Activated naive CD4-positive, alpha-beta T cell (primary cell): ENCODE measurements at places on chromosomes 12 and 14.

DNA sequence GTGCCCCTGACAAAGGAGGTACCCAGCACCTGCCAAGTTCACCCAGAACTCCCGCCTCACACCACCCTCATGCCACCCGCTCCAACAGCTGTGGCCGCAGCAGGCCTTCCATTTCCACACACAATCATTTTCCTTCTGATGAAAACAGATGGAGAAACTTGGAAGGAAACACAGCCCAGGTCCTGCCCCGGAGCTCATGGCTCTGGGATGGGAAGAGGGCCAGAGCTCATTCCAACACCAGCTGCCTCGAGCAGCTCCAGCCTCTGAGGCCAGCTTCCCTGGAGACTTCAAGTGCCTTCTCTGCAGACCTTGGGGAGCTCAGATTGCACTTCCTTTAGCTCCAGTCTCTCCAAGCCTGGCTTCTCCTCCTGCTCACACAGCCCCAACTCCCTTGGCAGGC, 55.1 kb upstream of the CMKLR1 start:
- DNase-seq, result no peak

DNA sequence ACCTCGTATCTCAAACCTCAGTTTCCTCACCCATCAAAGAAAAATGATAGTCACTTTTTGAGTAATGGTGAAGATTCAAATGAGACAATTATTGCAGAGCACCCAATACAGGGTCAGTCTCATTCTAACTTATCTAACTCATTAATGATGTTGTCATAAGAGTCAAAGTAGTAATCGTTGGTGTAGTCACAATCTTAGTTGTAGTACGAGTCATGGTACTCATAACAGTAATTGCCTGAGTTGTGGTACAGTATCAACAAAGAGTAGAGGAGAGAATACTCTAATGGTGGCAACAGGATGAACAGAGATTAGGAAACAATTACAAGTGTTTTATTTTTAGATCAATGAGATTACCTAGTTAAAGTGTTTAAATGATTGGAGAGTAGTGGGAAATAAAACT, 93.6 kb upstream of the TMTC2 start:
- DNase-seq, result no peak

- no peak for DNase-seq
Measured at GRCh38 chr12:25072906-25073650, 121.9 kb downstream of the DNAI7 start.

DNA sequence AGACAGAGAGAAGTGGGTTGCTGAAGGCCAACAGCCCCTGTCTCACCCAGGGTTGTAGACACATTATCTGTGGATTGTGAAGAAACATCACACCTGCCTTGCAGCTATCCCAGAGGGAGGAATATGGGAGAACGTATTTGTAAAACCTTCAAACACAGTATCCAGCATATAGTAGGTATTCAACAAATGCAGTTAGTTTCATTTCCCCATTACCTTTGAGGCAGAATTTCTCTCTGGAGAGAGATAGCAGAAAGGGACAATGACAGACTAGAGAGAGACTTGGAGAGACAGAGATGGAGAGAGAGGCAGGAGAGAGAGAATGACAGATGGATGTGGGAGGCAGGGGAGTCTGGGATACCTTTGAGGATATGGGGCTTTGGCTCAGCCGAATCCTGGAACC, 62.0 kb downstream of the WSCD2 start:
- DNase-seq, result no peak

- DNase-seq, result no peak
Measured at GRCh38 chr12:122318607-122319605, 52.6 kb upstream of the VPS33A start.

DNA sequence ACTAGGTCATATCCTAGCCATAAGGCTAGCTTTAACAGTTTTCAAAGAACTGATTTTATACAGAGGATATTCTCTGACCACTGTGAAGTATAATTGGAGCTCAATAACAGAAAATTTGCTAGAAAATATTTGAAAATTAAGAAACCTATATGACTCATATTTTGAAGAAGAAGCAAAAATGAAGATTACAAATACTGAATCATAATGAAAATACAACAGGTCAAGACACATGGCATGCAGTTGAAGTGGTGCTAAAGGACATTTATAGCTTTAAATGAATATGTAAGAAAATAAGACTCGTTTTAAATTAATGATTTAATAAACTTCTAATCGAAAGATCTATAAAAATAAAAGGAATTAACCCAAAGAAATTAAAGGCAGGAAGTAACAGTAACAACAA, 1234.6 kb downstream of the SLC16A7 start:
- no peak for DNase-seq

DNA sequence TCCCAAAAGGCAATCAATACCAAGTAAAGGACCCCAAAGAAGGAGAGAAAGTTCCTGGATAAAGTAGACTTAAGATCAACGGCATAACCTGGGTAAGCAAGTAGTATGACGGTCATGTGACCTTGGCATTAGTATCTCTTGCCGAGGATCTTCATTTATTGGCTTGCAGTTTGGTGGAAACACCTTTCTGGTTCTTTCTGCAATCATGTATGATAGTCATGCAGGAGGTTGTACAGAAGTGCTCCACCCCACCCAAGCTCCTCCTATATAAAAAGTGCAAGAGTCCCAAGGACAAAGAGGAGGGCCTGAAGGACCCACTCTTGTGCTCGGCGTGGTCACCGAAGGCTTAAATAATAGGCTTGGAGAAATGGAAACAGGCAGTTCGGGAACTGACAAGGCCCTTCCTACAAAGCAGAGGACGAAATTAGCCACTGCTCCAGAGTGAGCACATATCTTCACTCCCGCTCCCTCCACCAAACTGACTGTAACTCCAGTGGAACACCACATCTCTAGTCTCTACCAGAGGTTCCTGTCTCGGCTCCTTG, 750 bp downstream of the CS start:
- no peak for DNase-seq

GRCh38 chr12:2256915-2257314, 204.1 kb downstream of the CACNA1C start:
- no peak for DNase-seq

DNA sequence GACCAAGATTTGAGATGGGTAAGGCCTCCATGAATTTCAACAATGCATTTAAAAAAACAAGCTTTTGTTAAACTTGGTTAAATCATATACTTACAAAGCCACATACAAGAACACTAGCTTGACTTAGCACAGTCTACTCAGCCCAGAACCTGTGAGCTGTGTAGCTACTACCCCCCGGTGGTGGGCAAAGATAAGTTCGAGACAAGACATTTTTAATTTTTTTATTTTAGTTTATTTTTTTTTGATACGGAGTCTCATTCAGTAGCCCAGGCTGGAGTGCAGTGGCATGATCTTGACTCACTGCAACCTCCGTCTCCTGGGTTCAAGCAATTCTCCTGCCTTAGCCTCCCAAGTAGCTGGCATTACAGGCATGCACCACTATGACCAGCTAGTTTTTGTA, 3.7 kb upstream of the NECAP1 start:
- DNase-seq, result peak; percentile 38

- no peak for DNase-seq
Measured at GRCh38 chr14:67440513-67440912, 28.5 kb upstream of the PLEK2 start.

GRCh38 chr12:58346032-58346632, 404.8 kb downstream of the ATP23 start:
- no peak for DNase-seq

DNA sequence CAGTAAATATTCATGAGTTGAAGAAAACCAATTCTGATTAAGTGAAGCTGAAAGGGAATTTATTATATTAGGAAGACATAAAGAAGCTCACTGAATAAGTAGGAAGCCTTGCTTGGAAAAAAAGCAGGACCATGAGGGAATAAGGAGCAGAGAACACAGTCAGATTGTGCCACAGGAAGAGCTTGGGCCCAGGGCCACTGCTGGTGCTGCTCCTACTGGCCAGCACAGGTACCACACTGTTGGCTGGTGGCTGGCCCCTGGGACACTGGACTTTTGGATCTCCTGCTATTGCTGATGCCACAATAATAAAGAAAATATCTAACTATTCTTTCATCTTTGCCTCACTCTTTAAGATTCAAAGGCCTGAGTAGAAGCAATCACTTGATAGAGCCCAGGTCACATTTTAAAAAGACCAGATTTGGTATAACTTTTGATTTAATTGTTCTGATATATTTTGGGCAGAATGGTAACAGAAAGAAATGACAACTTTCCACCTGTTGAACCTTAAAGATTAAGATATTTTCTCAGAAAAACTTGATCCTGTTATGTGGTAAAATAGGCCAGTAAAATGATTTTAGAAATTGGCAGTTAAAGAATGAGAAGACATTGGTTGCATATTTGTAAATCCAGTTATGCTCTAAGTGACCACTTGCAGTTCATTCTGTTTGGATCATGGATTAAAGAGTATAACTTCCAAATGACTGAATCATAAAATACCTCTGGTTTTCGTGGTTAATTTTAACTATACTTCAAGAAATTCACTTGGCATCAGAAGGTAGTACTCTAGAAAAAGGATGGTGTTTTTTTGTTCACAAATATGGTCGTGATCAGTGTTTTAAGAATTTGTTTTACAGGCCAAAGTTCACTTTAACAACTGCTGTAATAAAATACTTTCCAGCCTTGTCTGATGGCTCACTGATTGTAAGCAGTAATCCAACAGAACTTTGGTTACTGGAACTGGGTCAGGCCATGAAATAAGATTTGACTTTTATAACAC, 68.3 kb downstream of the DERA start:
- DNase-seq, result no peak

DNA sequence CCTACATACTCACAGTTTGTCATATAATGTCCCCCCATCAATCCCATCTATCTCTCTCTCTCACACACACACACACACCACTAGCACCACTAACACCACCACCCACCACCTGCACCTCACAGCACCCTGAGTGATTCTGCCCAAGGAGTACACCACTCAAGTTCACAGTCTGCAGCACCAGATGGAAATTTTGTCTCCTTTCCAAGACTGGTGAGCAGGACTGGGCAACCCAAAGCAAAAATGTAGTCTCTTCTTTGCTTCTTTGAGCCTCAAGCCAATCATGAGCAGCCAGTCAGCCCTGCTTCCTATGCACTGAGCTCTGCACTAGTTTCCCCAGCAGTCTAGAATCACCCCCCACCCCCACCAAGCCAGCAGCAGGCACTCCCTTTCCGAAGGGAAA, 15.0 kb upstream of the ARMH4 start:
- DNase-seq, result no peak

DNA sequence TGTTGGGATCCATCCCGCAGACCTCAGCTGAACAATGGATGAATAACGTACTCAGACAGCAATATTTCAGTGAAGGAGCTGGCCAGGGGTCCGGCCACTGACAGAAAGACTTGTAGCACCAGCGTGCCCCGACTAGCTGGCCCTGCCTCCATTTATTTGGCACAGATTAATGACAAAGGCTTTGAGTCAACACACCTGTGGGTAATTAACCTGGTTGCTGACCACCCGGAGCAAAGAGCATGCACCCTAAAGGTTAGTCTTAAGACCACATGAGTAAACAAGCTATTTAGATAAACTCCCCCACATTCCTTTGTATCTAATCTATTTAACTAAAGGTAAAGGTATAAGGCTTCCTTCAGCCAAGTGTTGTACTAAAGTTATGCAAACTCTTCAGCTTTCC, 868.6 kb downstream of the LRFN5 start:
- DNase-seq, result no peak

DNA sequence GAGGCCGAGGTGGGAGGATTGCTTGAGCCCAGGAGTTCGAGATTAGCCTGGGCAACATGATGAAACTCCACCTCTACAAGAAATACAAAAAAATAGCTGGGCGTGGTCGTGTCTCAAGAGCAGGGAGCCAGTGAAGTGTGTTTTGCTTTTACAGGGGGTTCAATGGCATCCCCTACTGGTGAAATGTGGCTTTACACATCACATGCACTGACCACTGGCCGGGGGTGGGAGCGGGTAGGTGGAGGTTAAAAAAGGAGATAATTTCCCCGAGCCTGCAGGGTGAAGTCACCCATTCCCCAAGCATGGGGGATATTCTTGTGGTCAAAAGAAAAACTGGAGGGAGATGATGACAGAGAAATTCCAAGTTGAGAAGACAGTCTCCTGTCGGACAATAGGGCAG, 63.6 kb upstream of the PWP1 start:
- no peak for DNase-seq

GRCh38 chr14:101505236-101505970, 55.9 kb upstream of the DIO3 start:
- no peak for DNase-seq

GRCh38 chr12:104410326-104410725, 46.4 kb upstream of the CHST11 start:
- DNase-seq, result no peak

GRCh38 chr14:58947156-58947555, 241.3 kb upstream of the DAAM1 start:
- DNase-seq, result no peak

- no peak for DNase-seq
Measured at GRCh38 chr14:45906257-45906656, 653.3 kb upstream of the MIS18BP1 start.

DNA sequence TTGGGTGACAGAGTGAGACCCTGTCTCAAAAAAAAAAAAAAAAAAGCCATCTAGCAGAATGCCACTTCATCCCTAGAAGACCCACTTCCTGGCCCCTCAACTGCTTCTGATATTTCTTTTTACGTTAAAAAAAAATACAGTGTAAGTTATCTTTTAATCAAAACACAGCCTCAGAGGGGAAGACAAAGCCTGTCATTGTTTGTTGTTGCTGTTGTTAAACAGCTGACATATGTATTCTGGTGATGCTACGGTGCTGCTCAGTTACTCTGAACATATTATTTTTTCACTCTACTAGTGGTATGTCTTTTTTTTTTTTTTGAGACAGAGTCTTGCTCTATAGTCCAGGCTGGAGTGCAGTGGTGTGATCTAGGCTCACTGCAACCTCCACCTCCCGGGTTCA, 75.4 kb downstream of the PAPLN start:
- no peak for DNase-seq

GRCh38 chr14:95993768-95994592, 45.2 kb upstream of the C14orf132 start:
- no peak for DNase-seq

DNA sequence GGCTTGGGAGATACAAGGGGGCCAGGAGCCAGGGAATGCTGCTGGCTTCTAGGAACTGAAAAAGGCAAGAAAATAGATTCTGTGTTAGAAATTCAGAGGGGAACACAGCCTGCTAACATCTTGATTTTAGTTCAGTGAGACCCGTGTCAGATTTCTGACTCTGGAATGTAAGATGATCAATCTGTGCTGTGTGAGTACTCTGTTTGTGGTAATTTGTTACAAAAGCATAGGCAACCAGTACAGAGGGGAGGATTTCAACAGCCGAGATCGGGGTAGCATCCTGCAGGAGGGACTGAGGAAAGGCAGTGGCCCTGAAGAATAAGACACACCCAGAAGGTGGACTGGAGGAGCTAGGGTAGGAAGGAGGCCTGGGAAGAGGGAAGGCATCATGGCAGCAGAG, 410.0 kb upstream of the CCDC196 start:
- DNase-seq, result no peak
